ENCODE measurements at places on chromosomes 3 and 15.
A peak's percentile ranks its signal among the peaks of the same experiment; 100 is the strongest.

- DNase-seq, result no peak
Measured at GRCh38 chr3:13947912-13948311, 68.0 kb upstream of the WNT7A start.

DNA sequence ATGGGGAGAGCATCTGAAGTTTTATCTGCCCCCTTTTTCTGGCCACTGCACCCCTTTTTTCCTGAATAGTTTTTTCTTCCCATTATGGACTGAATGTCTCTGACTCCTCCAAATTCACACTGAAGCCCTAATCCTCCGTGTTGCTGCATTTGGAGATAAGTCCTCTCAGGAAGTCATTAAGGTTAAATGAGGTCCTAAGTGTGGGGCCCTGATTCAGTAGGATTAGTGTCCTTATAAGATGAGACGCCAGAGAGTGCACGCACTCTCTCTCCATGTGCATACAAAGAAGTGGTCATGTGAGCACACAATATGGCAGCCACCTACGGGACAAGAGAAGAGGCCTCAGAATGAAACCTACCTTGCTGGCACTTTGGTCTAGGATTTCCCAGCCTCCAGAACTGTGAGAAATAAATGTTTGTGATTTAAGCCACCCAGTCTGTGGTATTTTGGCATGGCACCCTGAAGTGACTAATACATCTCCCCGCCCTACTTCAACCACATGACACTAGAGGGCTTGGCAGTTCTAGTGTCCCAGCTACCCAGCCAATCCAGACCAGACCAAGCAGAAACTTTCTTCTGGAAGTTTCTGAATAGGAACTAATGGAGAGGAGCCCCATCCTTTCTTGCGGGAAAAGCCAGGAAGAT lies 191.3 kb downstream of the PDE8A start:
- no peak for DNase-seq

- no peak for DNase-seq
Measured at GRCh38 chr3:129254536-129255230, 5.3 kb downstream of the COPG1 start.

DNA sequence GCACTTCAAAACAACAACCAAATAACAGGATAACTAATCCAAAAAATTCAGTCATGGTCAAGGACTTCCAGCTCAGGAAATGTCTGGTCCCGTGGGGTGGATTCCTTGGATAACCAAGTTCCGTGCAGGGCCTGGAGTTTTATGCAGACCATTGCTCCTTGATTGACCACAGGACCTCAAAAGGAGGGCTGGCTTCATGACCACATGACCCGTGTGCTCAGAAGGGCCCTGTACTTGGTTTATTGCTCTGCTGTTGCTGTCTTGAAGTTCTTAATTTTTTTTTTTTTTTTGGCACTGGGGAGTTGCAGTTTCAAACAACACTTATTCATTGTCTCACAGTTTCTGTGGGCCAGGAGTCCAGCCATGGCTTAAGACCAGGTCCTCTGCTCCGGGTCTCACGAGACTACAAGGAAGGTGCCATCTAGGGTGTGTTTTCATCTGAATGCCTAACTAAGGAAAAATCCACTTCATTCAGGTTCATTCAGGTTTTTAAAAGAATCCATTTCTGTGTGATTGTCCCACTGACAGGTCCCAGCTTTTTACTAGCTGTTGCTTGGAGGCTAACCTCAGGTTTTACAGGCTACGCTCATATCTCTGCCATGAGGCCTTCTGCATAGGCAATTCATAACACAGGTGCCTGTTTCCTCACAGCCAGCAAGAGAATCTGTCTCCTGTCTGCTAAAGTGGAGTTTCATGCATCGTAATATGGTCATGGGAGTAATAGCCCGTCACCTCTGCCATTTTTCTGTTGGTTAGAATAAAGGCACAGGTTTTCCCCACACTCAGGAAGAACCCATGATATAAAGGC lies 65.3 kb downstream of the FLNB start:
- DNase-seq, result peak; percentile 31

All from MV-4-11 (cell line).